Stimulated activated CD8-positive, alpha-beta memory T cell treated with anti-CD3 and anti-CD28 coated beads, Interleukin-4, amount 100 ng/mL, for 24 hours (primary cell): ENCODE measurements at places on chromosomes 13 and 19.

- no peak for DNase-seq
Observed at GRCh38 chr13:85671336-85671735, 127.9 kb downstream of the SLITRK6 start.

DNA sequence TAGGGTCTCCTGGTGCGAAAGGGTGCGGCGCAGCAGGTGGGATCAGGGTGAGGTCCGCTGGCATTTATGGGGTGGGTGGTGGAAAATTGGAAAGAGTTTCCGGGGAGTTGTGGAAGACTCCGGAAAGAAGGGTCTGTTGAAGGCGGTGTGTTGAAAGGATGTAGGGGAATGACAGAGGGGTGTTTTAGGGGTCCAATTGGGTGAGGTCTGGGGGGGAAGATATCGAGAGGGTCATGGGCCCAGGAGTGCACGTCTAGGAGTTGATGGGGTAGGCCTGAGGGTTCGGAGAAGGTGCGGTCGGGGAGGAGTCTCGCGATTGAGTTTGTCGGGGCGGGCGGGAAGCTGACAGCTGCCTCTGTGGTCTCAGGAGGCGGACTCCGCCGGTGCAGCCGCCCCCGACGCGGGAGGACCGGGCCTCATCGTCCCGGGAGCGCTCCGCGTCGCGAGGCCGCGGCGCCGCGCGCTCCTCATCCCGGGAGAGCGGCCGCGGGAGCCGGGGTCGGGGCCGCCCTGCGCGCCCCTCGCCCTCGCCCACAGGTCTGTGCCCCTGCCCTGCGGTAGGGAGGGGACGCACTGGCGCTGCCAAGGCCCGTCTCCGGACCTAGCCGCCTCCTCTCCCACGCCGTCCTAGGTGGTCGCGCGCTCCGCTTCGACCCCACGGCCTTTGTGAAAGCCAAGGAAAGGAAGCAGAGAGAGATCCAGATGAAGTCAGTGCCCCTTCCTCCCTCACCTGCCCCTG is 7.0 kb downstream of the PGLYRP1 start:
- DNase-seq: no peak

DNA sequence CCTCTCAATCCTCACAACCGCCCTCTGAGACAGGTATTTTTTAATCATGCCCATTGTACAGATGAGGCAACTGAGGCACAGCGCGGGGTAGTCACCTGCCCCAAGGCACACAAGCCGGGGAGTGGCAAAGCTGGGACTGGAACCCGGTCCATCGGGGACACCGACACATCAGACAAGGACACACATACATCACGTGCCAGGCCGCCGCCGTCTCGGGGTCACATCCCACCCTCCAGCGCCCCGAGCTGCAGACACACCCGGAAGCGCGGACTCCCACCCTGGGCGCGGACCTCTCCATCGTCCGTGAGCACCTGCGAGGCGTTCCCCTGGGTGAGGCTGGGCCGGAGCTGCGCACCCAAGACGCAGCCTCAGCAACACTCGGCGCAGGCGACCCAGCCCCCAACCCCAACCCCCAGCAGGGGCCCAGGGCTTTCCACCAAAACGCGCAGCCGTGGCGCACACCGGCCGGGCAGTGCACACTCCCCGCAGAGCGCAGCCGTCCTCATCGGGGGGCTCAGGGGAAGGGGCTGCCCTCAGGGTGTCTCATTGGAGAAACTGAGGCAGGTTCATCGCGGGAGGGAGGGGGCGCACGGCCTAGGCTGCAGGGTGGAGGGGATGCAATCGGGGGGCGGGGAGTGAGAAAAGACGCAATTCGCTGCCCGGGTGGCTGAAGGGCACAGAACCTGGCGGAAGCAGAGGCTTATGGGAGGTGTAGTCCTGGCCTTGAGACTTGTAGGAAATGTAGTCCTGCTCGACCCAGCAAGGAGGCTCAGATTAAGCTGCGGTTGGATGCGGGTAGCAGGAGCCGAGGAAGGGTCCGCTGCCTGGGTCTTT is 1.9 kb upstream of the LMTK3 start:
- peak; percentile 53 for DNase-seq

GRCh38 chr13:50529154-50529882 is 314.2 kb downstream of the DLEU7 start:
- no peak for DNase-seq

DNA sequence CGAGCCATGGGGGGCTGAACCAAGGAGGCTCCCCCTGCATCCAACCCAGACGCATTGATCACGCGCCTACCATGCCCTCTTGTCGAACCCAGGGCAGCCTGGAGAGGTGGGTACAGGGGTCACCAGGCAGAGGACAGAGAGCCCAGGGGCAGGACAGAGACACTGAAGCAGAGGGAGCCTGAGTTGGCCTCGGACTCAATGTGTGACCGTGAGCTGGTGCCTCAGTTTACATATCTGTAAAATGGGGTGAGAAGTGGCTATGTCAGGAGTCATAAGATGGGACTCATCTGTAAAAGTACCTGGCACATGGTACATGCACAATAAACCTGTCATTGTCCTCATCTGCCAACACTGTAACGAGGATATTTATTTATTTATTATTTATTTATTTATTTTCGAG is 24.1 kb upstream of the NFIC start:
- DNase-seq: no peak
